AG08395 (cell line): ENCODE measurements at places on chromosomes 5 and 9.

DNA sequence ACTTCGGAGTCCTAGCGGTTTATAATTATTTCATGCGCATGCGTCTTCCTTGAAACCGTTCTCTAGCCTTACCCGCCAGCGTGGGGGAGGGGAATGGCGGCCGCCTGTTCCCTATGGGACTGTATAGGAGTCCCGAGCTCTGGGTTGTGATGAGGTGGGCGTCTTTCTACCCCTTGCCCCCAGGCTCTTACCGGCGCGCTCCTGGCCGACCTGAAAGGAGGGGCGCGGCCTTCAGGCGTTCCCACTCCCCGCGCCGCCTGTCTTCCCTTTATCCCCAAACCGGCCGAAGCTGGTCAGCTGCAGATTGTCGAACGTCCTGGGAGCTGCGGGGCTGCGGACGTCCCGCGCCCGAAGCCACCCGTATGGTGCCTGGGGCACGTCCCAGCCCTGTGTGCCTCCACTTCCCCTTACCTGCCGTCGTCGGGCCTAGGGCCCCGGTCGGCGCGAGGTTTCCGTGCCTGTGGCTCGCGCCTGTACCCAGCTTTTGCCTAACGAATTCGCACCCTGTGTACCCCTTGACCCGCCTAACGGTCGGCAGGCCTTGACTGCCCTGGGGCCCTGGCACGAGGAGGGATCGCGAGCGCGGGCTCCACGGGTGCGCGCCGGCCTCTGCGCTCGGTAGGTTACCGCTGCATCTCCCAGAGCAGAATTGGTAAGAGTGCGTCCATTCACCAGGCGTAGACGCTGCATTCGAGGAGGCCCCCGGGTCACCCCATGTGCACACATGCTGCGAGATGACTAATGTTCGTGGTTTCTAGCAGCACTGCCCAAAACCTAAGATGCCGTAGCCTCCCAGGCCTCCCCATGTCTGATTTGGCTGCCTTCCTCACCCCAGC lies 653 bp upstream of the HNRNPH1 start:
- peak; percentile 90 for DNase-seq

DNA sequence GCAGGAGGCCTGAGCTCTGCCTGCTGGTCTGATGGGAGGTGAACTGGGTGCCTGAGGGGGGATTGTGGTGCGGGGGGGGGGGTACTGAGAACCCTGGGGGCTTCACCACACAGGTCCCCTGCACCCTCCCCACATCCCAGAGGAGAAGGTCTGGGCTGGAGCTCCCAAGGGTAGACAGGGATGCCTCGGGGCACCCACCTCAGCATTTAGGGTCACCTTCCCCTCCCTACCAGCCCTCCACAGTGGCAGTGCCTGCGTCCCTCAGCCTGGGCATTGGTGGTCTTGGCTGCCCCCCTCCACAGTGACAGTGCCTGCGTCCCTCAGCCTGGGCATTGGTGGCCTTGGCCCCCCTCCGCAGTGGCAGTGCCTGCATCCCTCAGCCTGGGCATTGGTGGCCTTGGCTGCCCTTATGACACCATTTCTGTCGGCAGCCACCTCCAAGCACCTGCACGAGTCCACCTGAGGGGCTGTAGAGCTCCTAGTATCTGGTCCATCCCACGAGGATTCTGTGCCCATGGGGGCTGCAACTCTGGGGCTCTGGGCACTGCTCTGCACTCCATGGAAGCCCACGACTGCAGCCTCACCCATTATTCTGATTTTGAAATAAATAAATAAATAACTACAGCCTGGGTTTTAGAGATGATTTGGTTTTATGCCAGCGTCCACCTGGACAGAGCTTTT lies 21.5 kb downstream of the NKD2 start:
- DNase-seq, result no peak

DNA sequence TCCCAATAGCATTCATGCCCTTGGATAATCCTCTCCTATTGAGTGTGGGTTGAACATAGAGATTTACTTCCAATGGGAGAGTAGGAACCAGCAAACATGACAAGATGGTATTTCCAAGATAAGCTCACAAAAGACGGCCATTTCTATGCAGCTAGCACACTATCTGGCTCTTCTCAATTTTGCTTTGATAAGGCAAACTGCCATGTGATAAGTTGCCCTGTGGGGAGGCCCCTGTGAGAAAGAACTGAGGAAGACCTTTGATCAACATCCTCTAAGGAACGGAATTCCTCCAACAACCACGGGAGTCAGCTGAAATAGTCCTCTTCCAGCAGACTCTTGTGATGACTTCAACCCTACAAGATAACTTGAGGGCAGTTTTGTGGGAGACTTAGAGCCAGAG lies 211.9 kb upstream of the TRPM3 start:
- DNase-seq, result no peak

- DNase-seq, result no peak
These were observed 31.1 kb downstream of the RASA1 start for GRCh38 chr5:87298692-87299362.

- DNase-seq, result peak; percentile 10
These were observed 628.0 kb upstream of the ADAMTS16 start for GRCh38 chr5:4511996-4512656.

- DNase-seq, result no peak
These were observed 29.3 kb upstream of the SLC6A19 start for GRCh38 chr5:1172007-1172581.

DNA sequence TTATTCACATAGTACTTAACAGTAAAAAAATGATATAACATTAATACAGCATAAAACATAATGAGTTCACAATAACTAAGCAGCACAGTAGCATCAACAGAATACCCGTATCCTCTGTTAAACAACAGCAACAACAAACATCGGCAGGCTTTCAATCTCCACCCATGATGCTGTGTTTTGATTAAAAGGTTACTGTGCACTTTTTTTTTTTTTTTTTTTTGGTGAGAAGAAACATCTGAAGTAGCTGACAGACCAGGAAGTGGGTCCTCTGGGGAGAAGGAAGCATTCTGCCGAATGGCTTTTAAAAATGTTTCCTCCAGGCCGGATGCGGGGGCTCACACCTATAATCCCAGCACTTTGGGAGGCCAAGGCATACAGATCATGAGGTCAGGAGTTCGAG lies 282.3 kb downstream of the EPB41L4A start:
- DNase-seq, result no peak

DNA sequence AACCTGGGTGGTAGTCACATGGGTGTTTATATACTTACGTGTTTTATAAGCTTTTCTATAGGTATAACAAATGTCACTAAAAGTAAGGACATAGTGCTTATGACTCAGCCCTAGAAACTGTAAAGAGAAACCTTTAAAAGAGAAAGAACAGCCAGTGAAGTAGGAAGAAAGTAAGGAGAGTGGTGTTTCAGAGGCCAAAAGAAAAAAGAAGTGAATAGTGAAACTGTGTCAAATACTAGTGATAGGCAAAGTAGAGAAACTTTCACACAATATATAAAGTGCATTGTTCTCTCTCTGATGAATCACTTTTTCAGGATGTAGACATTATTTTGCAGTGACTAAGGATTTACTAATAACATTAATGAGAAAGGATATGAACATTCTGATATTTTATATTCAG lies 74.2 kb upstream of the SUSD1 start:
- DNase-seq, result no peak

DNA sequence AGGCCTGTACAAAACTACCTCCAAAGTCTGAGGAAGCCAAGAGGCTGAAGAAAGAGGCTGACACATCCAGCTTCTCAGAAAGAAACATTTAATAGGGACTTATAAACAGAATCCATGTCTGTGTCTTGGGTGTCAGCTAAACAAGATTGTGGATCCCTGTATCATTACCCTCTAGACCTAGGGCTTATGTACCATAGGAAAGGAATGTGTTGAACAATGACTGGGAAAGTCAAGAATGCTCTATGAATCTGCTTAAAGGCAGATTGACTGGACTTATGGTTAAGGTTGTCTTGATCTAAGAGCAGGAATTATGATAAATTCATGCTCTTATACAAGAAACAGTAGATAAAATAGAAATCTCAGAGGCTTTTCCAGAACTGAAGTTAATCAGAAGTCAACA lies 335.7 kb upstream of the RPS23 start:
- DNase-seq, result no peak

- no peak for DNase-seq
These were observed 23.5 kb downstream of the PCSK5 start for GRCh38 chr9:75914002-75914401.

- peak; percentile 97 for DNase-seq
These were observed 39.3 kb upstream of the ANKRD33B start for GRCh38 chr5:10524376-10525123.

- DNase-seq, result peak; percentile 56
These were observed 570.7 kb upstream of the WWC1 start for GRCh38 chr5:167720676-167721260.

- DNase-seq, result no peak
These were observed 120.6 kb downstream of the FOCAD start for GRCh38 chr9:20804489-20805250.

- no peak for DNase-seq
These were observed 606.8 kb downstream of the RAB3C start for GRCh38 chr5:59189472-59190244.

DNA sequence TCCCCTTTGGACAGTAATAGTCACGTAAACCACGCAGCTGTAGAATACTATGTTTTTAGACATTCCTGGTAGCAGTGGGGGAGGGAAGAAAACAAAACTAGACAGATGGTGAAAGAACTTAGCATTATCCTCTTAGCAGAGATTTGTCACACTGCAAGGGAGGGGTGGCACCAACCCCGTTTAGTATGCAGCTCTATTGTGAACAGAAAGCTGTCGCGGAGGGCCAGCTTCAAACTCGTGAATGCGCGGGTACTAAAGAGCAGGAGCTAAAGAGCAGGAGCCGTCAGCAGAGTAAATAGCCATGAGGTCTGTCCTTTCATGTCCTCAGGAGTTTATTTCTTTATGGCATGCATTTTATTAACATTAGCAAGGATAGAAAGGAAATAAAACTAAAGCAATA lies 141.9 kb upstream of the SLC12A2 start:
- DNase-seq, result no peak

DNA sequence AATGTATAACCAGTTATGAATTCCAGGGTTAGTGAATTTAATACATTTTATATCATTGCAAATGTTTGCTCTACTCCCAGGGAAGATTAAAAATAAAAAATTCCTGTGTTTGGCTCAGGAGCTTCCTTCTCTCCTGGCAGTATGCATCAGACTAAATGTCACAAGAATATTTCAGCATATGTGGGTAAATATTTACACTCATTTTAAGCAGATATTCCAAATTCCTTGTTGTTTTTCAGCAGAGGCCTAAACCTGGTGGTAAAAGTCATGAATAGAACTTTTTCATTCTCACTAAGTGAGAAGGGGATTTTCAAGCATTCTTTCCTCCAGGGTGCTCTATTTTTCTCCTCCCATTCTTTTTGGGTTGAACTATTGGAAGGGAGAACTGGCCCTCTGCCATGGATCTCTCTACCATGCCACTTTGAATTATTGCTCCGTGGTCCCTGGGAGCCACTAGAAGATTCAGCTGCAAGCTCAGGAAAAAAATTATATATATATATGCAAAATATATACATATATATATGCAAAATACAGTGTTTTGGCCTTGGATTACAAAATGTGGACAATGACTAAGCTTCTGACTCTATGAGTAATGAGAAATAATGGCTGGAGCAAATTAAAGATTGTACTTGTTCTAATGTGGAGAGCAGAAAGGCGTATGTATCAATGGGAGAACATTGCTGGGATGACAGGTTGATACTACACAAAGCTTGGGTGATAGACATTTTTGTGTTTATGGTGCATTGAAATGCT lies 180.6 kb upstream of the PAPPA start:
- DNase-seq, result no peak
